ENCODE measurements at places on chromosomes 3 and 15.
A peak's percentile ranks its signal among the peaks of the same experiment; 100 is the strongest.

- no peak for DNase-seq
Measured at GRCh38 chr3:46383211-46383950, 12.6 kb downstream of the CCR5 start.

- DNase-seq, result no peak
Measured at GRCh38 chr15:101641894-101642293, 10.3 kb downstream of the TM2D3 start.

DNA sequence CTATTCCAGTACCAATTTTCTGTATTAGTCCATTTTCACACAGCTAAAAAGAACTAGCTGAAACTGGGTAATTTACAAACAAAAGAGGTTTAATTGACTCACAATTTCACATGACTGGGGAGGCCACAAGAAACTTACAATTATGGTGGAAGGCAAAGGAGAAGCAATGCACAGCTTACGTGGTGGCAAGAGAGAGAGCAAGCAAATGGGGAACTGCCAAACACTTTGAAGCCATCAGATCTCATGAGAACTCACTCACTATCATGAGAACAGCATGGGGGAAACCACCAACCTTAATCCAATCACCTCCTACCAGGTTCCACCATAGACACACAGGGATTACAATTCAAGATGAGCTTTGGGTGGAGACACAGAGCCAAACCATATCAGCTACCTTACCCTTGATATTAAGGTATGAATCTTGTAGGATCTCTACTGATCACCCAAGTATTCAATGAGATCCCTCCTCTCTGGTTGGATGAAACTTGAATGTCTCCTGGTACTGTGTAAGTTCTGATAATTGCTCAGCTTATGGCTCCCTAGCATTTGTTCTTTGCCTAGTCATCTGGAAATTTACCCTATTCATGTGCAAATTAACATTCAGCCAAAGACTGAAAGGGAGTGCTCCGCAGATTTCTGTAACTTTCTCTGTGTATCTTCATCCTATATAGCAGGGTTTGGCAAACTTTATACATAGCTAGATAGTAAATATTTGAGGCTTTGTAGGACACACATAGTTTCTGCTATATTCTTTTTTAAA, 38.9 kb downstream of the MYL3 start:
- no peak for DNase-seq

GRCh38 chr3:172918568-172919296, 168.2 kb downstream of the ECT2 start:
- no peak for DNase-seq

DNA sequence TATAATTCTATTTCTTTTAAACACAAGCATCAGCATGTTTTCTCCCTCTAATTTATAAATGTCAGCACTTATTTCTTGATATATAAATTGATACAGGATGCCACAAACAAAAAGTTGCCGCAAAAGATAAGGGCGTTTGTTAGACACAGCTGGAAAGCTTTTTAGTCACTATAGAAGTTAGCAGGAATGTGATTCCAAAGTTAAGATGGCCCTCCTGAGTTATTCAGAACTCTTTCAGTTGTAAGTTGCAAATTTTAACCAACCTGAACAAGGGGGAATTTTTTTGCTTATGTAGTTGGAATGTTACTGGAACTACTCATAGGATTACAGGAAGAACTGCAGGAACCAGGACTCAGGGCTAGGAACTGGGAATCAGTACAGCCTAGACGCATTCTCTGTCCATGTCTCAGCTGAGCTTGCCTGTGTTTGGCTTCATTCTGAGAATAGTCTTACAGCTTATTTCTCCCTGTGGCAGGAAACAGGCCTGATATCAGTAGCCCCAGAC, 166.3 kb downstream of the VGLL4 start:
- peak; percentile 13 for DNase-seq

GRCh38 chr15:67185051-67185450, 69.4 kb downstream of the AAGAB start:
- no peak for DNase-seq

DNA sequence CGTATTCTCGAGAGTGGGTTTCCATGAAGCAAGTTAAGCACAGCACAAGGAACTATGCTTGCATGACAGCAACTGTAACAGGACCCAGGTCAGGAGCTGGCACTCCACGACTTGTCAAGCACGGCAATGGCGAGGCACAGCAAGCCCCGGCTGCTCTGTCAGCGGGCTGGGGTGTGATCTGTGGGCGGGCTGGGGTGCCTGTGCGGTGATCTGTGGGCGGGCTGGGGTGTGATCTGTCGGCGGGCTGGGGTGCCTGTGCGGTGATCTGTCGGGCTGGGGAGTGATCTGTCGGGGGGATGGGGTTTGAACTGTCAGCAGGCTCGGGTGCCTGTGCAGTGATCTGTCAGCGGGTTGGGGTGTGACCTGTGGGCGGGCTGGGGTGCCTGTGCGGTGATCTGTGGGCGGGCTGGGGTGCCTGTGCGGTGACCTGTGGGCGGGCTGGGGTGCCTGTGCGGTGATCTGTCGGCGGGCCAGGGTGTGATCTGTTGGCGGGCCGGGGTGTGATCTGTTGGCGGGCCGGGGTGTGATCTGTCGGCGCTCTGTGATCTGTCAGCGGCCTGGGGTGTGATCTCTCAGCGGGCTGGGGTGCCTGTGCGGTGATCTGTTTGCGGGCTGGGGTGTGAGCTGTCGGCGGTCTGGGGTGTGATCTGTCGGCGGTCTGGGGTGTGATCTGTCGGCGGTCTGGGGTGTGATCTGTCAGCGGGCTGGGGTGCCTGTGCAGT, 205.7 kb downstream of the XXYLT1 start:
- no peak for DNase-seq
